ENCODE measurements at places on chromosomes 4 and X.

- DNase-seq: no peak
Observed at GRCh38 chr4:151407466-151408379, 1.3 kb upstream of the FHIP1A start.

DNA sequence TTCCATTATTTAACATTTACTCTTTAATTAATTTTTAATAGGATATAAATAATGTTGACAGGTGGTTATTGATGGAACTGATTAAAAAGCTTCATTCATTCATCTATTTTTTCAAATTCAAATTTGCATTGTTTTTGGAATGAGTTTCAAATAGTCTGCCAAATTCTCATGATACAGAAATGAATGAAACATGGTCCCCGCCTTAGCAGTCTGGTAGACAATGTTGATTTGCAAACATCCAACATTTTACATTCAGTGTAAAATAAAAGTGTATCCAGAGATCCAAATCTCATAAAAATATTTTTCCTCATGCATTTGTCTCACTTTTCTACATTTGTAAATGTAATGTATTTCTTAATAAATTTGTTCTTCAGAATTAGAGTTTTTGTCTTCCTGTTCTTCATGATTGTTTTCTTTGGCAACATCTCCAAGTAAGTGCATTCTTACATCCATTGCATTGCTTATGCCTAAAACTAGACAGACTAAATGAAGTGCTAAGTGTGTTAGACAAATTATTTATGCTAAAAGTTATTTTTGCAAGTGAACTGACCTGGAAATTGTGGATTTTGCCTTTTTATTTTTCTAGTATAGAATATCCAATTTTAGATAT lies 142.3 kb downstream of the PCDH18 start:
- no peak for DNase-seq

- no peak for DNase-seq
Observed at GRCh38 chr4:2168469-2169319, 73.2 kb downstream of the HAUS3 start.

DNA sequence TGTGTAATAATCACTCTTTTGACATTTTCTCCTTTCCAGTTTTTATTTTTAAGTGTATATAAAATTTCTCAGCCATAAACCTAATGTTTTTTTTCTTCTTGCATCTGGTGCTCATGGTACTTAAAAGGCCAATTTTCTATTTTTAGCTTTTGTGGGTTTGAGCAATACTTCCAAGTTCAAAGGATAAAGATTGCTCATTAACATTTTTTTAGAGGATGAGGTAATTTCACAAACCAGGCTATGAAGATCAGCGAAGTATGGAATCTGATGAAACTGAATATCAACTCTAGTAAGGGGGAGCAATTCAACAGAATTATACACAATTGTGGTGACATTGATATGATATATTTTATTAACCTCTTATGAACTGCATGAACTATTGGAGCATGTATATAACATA lies 25.8 kb upstream of the KLHL34 start:
- no peak for DNase-seq

DNA sequence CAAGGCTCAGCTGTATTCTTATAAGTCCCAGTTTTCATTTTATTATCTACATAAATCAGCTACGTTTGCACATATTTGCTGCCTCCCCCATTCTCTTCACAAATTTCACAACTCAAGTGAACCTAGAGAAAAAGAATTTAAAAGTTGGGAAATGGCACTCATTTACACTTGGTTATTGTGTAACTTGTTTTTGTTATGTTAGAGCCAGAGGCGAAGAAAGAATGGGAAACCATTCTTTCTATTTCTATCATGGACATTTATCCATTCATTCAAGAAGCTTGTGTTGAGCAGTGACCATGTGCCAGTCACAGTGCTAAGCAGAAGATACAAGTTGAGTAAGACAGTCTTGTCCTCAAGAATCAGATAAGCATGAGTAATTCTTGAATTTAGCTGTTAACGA lies 13.5 kb downstream of the LIAS start:
- no peak for DNase-seq

DNA sequence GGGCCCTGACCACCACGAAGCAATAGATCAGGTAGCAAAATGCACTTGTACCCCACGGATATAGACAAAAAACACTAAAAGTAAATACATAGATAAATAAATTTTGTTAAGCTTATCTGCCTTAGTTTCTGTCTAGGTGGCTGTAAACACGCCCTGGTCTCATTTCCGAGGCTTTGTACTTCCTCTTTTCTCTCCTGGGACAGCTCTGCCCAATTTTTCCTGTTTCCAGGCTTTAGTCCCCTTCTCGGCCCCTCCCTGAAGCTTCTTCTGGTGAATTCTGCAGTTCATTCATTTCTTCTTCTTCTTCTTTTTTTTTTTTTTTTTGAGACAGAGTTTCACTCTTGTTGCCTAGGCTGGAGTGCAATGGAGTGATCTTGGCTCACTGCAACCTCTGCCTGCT lies 73.4 kb upstream of the STOX2 start:
- no peak for DNase-seq

DNA sequence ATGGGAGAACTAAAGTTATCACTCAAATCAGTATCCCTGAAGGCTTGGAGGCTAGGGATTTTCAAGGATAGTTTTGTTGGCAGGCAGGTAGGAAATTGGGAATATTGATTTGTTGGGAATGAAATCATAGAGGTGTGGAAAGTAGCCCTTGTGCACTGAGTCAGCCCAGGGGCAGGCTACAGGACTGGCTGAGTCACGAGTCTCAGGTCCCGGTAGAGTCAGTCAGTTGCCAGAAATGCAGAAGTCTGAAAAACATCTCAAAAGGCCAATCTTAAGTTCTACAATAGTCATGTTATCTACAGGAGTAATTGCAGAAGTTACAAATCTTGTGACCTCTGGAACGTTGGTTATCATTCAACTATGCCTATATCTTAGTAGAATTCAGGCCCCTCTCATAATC lies 153.1 kb downstream of the GC start:
- DNase-seq: no peak

- no peak for DNase-seq
Observed at GRCh38 chr4:180993244-180993836, 1249.9 kb upstream of the TENM3 start.

- DNase-seq: peak; percentile 40
Observed at GRCh38 chrX:31099536-31100090, 27.8 kb upstream of the FTHL17 start.

DNA sequence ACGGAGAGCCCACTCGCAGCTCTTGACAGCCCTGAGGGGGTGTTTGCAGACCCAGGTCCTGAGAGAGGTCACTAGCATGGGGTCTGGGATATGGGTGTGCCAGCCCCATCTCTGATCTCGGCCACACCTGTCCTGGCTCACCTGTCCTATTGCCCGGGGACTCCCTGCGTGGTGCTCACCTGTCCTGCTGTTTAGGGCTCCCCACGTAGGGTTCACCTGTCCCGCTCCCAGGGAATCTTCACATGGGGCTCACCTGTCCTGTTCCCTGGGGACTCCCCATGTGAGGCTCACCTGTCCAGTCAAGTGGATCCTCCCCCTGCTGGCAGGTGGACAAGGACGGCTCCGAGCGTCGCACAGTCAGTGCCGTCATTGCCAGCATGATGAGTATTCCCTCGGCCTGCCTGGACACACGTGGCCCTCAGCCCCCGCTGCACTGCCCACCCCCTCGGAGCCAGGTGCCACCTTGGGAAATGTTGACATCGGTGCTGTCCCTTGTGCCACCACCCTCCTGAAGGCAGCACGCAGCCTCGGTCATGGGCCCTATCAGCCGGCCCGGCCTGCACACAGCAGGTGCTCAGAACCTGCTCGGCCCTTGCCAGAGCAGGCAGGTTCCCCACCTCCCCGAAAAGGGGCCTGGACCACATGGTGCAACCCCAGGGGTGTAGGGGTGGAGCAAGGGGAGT lies 6.3 kb downstream of the SLC49A3 start:
- DNase-seq: no peak

GRCh38 chr4:39648827-39649558 lies 10.3 kb upstream of the SMIM14 start:
- DNase-seq: no peak

Measured in A172 (cell line).